Tongue (tissue), 3 donors: ENCODE measurements at places on chromosomes 2 and 18.
A peak's percentile ranks its signal among the peaks of the same experiment; 100 is the strongest.

GRCh38 chr18:58998401-58999203, 133.9 kb downstream of the ZNF532 start:
- DNase-seq = peak; percentile 51

- no peak for DNase-seq
Observed at GRCh38 chr2:241788572-241788971, 11.9 kb downstream of the GAL3ST2 start.

DNA sequence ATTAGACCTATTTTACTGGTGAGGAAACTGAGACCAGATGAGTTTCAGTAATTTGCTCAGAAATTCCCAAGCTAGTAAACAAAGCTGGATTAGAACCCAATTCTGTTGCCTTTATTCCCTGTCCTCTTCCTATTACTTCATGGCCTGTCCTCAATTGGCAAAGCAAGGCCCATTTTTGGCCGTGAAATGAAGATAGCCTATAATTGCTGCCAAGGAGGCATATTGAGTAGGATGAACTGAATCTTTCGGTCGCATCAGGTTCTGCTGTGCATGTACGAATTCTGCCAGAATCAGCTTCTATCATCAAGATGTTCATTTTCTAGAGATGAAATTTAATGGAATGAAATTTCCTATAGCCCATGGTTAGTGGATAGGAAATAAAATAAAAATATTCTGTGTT, 1485.2 kb upstream of the PIK3C3 start:
- no peak for DNase-seq

- DNase-seq = no peak
Observed at GRCh38 chr2:123532994-123533393, 492.1 kb upstream of the CNTNAP5 start.

DNA sequence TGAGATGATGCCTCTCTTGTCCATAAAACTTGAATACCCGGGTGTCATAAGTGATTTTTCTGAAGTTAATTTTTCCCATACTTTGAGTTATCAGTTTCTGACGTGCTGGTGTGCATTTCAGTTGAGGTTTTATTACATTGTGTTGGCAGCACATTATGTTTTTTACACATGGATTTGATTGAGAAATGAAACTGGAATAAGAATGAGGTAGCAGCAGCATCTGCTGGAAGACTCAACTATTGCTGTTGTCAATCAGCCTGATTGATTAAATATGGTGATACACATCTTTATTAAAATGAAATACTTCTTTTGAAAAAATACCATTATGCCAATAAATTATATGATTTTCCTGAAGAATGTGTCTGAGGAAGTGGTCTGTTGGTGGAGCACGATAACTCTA, 60.5 kb downstream of the INSIG2 start:
- DNase-seq = no peak

DNA sequence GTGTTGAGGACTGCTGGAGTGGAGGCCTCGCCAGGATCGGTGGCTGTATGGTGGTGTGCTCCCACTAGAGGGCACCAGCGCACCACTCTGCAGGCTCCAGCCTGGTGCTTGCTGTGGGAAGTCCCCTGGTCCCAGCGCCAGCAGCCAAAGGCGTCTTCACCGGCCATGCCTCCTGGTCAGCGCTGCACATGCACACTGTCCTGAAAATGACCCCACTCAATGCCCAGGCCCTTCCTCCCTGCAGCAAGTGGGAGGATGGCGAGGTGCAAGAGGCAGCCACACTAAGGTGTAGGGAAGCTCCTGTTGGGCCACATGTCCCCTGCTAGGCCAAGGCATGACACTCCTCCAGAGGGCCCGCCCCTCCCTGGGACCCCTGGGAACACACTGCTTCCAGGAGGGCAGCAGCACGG, 136.5 kb downstream of the CTIF start:
- DNase-seq = peak; percentile 91

DNA sequence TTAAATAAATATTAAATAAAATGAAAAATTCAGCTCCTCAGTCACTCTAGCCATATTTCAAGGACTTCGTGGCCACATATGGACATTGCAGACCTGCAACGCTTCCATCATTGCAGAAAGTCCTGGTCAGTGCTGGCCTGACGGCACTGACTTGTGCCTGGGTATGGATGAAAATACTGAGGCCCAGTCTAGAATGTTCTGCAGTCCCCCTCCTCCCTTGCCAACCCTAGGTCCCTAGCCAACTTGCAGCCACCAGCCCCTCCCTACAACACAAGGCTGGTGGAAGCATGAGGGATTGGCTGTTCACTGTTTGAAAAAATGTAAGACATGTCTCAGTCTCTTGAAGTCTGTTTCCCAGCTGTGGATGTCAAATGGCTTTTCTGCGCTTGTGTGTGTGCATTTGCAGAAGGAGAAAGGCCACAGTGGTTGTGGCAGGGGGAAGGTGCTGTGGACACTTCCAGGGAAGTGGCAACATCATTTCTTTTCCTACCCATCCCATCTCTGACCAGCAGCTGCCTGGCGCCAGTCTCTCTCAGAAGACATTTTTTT, 9.9 kb downstream of the IGFBP5 start:
- DNase-seq = no peak

- peak; percentile 46 for DNase-seq
Observed at GRCh38 chr2:222939208-222939856, 78.5 kb downstream of the ACSL3 start.

DNA sequence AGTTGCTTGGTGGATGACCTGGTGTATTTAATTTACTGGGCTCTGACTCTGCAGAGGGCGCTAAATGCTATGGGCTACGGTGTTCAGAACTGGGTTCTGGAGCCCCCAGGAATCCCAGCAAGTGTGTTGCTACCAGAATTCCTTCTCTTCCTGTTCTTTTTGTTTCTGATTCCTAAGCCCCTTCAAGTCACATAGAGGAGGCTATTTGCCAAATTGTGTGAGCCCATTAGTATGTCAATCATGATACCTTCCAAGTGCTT, 358.2 kb upstream of the SPRED2 start:
- DNase-seq = no peak

GRCh38 chr18:55419947-55420664, 167.9 kb downstream of the TCF4 start:
- peak; percentile 63 for DNase-seq

GRCh38 chr18:62107881-62108280, 79.0 kb downstream of the PIGN start:
- peak; percentile 19 for DNase-seq

DNA sequence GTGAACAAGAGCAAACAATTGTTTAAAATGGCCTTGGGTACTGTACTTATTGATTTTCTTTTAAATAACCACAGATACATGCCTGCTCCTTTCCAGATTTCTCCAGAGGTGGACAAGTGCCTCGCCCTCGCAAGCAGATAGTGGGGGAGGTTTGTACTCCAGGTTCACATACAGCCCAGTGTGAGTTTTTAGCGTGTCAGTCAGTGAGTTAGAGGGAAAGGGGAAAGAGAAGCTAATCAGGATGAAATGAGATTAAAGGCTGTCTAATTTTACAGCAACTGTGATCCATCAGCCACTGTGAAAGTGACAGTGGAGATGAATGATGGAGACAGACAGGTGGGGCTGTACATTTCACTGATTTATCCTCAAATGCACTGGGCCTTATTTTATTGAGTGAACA, 74.7 kb downstream of the KLHL14 start:
- no peak for DNase-seq

DNA sequence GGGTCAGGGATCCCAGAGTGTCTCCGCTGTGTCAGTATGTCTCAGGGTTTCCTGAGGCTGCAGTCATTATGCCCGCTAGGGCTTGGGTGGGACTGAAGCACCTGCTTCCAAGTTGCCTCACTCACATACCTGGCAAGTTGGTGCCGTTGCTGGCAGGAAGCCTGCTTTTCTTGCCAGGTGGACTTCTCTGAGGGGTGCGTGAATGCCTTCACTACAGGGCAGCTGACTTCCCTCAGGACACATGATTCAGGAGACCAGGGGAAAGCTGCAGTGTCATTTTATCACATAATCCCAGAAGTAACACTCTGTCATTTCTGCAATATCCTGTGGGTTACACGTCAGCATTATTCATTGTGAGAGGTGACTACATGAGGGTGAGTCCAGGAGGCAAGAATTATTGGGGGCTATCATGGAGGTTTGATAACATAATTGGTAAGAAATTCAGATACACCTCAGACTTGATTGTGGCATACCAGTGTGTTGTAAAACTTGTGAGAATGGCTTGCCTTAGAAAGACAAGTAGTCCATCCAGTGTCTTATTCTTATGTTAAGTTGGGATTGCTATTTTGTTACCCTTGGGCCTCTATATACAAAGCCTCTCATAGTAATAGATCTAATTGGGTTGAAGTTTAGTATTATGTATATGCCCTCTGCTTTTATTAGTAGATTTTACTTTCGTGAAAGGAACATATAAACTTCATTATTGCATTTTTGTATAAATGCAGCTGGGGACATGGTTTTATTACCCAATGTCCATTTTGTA, 44.1 kb downstream of the NEDD4L start:
- no peak for DNase-seq

GRCh38 chr2:150997702-150998440, 263.8 kb downstream of the RBM43 start:
- DNase-seq = peak; percentile 80

GRCh38 chr18:63191413-63191812, 128.2 kb downstream of the BCL2 start:
- DNase-seq = no peak

- no peak for DNase-seq
Observed at GRCh38 chr2:172229125-172229524, 126.4 kb upstream of the DLX2 start.

GRCh38 chr2:102049756-102050443, 58.1 kb downstream of the IL1R2 start:
- DNase-seq = peak; percentile 90

GRCh38 chr2:110674620-110675555, 3.0 kb downstream of the BUB1 start:
- DNase-seq = no peak

DNA sequence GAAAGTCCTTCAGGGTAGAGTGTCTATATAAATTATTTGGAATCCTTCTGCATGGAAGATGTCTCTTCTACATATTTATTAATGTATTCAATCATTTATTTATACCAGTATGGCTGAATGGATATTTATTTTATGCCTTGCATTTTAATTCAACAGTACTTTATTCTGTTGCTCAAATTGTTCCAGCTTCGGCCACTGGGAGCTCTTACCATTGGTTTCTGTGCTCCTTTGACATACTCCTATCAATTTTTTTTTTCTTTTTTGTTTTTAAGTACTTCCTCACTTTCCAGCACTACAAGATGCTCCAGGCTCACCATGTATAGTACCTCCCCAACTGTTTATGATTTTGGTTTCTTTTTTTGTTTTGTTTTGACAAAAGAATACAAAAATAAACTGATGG, 39.4 kb upstream of the WIPF1 start:
- DNase-seq = no peak

DNA sequence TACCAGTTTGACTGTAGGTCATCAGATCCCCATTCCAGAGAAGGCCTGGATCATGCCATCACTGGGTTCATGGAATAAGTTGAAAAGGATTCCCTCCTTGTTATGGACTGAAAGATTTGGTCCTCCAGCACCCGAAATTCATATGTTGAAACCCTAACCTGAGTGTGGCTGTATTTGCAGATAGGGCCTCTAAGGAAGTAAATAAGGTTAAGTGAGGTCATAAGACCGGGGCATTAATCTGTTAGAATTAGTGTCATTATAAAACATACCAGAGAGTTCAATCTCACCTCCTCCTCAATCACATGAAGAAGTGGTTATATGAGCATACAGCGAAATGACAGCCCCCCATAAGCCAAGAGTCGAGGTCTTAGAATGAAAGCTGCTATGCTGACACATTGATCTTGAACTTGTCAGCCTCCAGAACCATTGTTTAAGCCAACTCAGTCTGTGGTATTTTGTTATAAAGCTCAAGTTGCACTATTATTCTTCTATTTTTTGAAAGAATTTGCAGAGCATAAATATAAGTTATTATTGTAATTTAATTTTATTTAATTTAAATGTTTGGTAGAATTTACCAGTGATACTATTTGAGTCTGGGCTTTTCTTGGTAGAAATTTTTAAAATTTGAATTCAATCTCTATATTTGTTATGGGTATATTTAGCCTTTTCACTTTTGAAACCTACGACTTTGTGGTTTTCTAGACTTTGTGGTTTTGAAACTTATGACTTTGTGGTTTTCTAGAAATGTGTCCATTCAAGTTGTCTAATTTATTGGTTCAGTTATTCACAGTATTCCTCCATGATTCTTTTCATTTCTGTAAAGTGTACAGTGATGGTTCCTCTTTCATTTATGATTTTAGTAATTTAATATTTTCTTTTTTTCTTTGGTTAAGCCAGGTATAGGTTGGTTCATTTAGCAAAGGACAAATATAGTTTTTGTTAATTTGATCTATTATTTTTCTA, 1206.7 kb upstream of the CDH2 start:
- no peak for DNase-seq
